ENCODE measurements at places on chromosomes 4 and X.

- DNase-seq = no peak
Measured at GRCh38 chr4:99468889-99469288, 33.7 kb upstream of the ADH7 start.

DNA sequence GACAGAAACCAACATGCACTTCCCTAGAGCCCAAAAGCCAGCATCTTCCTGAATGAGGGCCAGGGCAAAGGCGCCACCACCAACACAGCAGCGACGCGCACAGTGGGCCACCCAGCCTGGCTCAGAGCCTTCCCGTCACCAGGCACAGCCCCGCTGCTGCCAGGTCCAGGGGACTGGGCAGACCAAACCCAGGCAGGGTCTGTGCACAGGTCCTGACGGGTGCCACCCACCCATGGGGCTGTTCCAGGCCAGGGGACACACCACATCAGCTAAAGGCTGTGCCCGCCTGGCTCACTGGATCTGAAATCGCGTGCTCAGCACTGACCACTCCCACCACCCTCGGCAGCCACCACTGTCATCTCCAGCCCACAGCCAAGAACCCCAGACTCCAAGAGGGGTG, 13.8 kb downstream of the FAM53A start:
- DNase-seq = no peak

DNA sequence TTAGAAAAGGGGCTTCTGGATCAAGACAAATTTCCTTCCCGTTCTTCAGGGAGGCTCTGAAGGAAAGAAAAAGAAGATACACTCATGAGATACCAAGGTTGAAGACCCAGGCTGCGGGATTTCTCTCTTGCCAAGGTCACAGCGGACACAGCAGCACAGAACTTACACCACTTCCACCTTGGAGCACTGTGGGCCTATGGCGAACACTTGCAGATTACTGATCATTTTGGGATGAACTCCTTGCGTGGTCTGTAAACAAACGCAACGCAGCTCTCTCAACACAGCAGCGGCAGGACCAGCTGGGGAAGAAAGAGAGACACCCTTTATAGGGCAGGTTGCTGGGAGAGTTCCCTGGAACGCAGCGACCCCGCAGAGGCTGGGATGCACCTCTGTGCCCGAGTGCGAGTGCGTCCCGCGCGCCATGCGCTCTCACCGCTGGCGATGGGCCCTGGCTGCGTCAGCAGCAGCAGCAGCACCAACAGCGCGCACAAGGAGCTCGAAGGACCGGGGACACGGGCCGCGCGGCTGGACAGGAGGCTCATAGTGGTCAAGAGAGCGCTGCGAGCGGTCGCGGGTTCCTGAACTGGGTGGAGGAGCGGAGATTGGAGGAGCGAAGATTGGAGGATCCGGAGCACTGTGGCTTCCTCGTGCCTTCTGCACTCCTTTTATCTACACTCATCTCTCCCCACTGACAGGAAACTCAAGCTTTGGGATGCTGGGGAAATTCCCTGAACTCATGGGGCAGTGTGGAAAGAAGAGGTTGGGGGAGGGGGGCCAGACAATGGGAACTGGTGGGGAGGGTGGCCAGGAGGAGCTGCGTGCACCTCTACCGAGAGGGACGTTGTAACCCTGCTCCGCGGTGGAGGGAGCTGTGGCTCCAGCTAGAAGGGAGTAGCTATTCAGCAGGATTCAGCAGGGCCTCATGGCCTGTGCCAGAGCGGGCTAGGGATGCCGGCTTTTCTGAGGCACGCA, at the start of gene CXCL5:
Gene CXCL5 (minus strand): TSS at position 638 of the 972 bp plus-strand sequence. CDS start 96 bp downstream, at position 542.
- DNase-seq = no peak

DNA sequence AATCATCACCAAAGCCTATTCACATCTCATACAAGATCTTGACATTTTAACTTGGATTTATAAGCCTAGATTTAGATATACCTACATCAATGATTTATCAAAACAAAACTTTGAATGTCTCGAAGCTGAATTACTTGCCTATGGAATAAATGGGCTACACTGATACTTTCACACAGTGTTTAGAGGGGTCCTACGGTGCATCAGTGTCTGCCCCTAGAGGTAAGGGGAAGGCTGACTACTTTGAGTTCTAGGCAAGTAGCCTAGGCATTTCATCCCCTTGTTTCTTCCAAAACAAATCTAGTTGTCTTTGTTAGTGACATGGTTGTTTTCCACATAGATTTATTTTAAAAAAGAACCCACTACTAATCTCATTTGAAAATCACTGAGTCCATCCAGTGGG, 158.1 kb upstream of the ATOH1 start:
- no peak for DNase-seq

DNA sequence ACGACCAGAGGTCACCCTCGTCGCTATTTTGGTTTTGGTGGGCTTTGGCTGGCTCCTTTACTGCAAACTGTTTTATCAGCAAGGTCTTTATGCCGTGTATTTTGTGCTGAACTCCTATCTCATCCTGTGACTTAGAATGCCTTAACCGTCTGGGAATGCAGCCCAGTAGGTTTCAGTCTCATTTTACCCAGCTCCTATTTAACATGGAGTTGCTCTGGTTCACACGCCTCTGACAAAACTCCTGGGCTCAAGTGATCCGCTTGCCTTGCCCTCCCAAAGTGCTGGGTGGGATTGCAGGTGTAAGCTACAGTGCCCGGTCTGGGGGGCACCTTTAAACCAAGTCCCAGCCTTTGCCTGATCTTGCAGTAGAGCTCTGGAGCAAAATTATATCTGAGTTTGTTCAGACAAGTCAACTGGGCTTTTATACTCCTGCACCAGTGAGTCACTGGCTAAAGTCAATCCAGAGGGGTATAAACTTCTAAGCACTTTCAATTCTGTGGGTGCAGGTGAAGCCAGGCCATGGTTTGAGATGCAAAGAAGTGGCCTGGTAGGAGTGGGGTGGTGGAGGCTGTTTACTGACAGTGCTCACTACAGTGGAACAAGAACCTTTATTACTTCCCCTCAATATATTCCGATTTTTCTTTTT, 50.2 kb downstream of the MGST2 start:
- DNase-seq = no peak
